ENCODE measurements at places on chromosomes 1 and 21. TPM values are rescaled to one million over a fixed set of nuclear protein-coding genes. Genes with fewer than 3 reads are reported as not detected.

DNA sequence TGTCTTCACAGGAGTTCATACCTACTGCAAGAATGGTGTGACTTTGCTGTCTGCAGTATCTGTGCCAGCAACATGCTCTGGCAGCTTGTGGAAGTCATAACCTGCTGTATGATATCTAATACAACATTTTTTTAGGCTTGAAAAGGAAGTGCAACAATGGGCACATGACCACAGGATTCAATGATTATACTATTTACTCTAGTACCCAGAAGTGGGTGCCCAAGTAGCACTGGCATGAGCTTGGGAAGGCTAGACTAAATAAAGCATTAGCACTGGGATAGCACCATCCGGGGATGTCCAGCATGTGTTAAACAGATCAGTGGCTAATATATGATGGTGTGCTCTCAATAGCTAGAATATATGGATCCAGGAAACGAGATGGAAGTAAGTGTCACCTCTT, 98.6 kb upstream of the PDE4B start:
- DNase-seq, result no peak

- no peak for DNase-seq
Measured at GRCh38 chr1:3251099-3251806, 182.2 kb downstream of the PRDM16 start.

DNA sequence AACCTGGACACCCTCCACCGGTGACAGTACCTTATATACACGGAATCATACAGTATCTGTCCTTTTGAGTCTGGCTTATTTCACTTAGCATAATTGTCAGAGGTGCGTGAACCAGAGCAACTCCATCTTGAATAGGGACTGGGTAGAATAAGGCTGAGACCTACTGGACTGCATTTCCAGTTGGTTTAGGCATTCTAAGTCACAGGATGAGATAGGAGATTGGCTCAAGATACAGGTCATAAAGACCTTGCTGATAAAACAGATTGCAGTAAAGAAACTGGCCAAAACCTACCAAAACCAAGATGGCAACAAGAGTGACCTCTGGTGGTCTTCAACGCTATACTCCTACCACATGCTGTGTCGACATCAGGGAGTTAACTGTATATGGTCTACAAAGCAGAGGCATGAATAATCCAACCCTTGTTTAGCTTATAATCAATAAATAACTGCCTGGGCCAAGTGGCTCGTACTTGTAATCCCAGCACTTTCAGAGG, 1.4 kb upstream of the FDPS start:
- DNase-seq, result peak; percentile 64

DNA sequence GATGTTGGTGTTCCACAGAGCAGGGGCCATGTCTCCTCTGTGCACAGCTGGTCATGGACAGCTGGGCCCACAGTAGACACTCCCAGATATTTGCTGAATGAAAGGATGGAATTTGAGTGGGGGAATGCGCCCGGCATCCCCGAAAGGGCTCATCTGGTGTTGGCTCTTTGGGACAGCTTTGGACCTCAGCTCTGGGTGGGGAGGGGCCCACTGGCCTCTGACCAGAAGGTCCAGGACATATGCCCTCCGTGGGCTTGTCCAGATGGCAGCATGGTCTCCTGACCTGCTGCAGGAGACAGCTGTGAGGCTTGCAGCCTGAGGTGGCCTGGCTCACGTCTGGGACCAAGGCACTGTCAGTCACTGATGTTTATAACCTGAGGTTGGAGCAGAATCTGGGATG, 160.4 kb upstream of the AJAP1 start:
- no peak for DNase-seq

- no peak for DNase-seq
Measured at GRCh38 chr21:25412100-25412499, 195.2 kb downstream of the MRPL39 start.

DNA sequence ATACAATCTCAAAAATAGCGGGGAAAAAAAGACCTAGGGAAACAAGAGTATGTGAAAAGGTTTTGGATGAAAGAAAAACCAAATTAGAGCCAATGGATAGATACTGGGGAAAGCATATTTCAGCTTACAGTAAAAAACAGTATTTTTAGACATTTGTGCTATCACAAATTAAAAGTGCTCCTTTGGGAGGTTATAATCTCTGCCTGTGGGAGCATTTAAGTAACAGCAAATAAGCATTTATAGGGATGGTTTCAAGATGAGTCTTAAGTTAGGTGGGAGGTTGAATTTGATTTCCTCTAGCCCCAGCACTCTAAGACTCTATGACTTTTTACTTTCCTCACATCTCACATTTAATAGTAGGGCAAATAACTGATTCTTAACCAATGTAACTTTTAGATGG, 79.6 kb upstream of the SLFNL1 start:
- no peak for DNase-seq

DNA sequence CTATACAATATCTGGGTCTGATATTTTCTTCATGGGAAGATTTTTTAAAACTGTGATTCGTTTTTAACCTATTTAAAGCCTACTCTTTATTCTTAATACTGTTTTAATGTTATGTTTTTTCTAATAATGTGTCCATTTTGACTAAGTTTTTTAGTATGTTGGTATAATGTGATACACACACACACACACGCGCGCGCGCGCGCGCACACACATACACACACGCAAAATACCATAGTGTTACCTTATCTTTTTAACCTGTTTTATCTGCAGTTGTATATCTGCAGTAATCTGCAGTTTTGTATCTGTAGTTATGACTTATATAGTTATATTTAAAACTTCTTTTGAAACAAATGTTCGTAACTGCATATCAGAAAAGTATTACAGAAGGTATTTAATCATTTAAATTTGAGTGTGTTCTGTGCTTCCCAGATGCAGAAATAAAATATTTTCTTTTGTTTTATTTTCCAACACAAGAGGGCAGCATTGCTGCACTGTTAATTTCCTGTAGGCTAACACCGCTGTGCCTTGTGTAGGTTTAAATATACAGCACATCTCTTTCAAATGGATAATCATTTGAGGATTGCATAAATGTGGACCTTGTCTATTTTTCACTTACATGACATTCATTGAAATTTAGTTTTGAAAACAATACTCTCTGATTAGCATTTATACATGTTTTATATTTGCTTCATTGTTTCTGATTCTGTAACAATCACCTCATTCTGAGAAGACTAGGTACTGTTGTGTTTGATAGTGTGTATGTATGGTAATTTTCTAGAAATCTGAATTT, 166.1 kb downstream of the PDE4B start:
- DNase-seq, result peak; percentile 75

GRCh38 chr1:168180148-168180524, 1.4 kb downstream of the TIPRL start:
- DNase-seq, result no peak

DNA sequence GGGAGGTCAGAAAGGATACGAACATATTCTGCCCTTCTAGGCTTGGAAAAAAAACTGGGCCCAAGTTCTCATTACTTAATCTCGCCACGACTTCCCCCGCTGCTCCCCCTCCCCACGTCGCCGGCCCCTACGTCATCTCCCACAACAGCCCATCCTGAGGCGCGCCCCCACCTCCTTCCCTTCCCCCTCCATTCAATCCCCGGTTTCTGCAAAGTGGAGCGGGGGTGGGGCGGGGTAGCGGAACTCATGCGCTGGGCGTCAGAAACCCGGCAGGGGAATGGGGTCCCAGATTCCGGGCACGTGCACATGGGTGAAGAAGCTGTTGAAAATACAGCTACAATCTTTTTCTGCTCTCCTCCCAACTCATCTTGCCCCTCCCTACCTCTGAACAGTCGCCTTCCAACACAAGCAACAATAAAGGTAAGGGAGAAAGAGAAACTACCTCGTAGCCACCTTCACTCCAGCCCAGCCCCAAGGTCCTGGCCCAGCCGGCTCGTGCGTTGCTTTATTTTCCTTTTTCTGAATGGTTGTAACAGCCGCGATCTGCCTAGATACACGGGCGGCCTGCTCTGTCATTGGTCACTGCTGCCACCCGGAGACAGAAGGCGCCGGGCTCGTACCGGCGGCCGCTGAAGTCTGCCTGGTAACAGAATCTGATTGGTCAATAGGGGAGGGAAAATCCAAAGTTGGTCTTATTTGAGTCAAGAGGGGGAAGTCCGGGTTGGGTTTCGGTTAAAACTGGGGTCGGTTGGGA, at the start of gene RFX5:
TSS of gene RFX5 (minus strand) at position 484 of the 754 bp plus-strand sequence. CDS start 932 bp downstream, outside the sequence.
- DNase-seq, result peak; percentile 99

DNA sequence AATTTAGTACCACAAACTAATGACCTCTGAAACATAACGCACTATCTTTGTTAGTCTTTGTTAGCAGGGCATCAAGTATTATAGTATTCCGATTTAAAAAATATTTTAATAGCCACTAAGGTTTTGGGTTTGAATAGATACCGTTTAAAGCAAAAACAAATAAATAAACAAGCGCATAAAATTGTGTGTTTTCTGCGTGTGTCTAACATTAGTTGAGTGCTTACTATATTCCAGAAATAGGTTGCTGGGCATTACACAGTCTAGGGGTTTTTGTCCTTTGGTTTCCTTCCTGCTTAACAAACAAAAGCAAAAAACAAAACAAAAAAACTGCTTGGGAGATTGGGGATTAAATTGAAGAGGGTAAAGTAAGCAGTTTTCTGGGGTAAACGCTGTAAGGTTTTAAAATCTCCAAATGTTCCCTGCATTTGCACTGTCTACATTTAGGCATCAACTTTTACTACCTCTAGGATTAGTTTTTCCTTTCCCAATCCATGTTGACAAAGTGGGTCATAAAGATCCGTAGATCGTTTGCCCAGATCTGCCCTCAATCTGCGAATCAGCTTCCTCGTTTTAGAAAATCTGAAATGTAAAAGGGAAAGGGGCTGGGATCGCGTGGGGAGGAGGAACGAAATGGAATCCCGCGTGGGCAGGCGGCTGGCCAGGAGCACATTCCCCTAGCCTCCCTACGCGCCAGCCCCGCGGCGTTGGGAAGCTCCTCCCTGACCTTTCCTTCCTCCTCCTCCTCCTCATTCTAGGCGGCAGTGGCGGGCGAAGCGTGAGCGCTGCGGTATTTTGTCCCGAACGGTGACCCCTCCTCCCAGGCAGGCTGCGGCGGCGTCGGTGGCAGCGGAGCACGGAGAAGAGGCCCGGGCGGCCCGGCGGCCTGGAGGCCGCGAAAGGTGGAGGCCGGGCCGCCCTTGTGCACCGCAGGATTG, at the start of gene KCTD3:
TSS of gene KCTD3 (plus strand) at position 749 of the 935 bp plus-strand sequence. CDS start 382 bp downstream, outside the sequence.
- peak; percentile 67 for DNase-seq

DNA sequence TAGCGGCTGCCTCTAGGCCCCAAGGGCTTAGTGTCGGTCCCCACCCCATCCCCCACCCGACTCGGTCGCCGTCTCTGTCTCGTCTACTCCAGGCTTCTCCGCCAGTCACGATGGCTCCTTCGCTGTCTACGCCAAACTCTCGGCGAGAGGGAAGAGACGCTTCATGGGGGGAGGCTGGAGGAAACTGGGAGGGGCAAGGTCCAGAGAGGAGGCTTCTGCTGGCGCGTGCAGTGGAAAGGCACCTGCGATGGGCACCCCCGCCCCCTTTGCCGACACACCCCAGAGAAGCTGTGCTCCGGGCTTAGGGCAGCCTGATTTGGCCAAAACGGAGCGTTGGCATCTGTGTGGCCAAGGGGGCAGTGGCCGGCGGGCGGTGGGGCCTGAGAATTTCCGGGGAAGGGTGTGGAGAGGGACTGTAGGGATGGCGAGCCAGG, 1.2 kb upstream of the CSMD2 start:
- peak; percentile 28 for DNase-seq

DNA sequence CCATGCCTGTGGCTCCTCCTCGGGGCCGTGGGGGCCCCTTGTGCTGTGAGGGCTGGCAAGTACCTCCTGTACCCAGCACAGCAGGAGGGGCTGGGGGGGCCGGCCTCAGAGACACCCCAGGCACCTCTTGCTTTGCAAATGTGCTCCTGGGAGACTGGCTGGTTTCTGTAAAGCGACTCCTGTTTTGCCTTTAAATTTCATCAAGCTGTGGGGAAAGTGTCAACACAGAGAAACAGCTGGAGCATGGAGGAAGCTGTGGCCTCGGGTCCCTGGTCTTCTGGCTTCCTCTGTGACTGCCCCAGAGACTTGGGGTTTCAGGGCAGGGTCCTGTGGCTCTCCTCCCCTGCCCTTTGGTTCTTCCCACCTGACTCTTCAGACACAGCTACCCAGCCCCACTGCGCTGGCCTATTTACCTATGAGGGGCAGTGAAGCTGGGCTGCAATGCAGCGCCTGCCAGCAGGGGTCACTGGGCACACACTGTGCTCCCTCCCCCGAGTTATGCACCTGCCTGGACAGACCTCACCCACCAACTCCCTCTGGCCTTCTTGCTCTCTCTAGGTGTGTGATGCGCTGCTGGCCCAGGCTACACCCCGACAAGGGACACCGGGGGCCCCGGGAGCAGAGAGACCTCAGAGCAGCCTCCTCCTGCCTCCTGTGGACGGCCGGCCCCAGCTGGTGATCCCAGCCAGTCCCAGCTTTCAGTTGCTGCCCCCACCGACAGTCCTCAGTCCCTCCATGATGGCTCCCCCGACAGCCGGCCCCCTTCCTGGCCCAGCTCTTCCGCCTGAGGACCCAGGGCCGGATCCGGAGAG, 17.6 kb upstream of the PEX10 start:
- no peak for DNase-seq

GRCh38 chr21:16007943-16008342, 278.2 kb downstream of the USP25 start:
- DNase-seq, result no peak

- no peak for DNase-seq
Measured at GRCh38 chr1:167090314-167090942, at the start of gene GPA33. Gene GPA33, minus strand, starts transcription at chr1:167090377. Its CDS starts 90 bp downstream, at chr1:167090287.

The PGLYRP3 gene
- total RNA-seq, result not detected

The CAPN8 gene
- total RNA-seq, result not detected

The ADGRB2 gene
- 5.9 TPM for total RNA-seq

The TNFAIP8L2 gene
- total RNA-seq, result not detected

The HPDL gene
- total RNA-seq, result 7.8 TPM

The NTNG1 gene
- 93.8 TPM for total RNA-seq

The LIPI gene
- total RNA-seq, result 123 TPM

The TDRD5 gene
- not detected for total RNA-seq

The CD52 gene
- total RNA-seq, result not detected

The FCRLA gene
- total RNA-seq, result not detected

The GJB3 gene
- not detected for total RNA-seq

The IQGAP3 gene
- 37.5 TPM for total RNA-seq

Data from A673 (cell line).